HL-60 (cell line): ENCODE measurements at places on chromosomes 7 and 10.
A peak's percentile ranks its signal among the peaks of the same experiment; 100 is the strongest.

DNA sequence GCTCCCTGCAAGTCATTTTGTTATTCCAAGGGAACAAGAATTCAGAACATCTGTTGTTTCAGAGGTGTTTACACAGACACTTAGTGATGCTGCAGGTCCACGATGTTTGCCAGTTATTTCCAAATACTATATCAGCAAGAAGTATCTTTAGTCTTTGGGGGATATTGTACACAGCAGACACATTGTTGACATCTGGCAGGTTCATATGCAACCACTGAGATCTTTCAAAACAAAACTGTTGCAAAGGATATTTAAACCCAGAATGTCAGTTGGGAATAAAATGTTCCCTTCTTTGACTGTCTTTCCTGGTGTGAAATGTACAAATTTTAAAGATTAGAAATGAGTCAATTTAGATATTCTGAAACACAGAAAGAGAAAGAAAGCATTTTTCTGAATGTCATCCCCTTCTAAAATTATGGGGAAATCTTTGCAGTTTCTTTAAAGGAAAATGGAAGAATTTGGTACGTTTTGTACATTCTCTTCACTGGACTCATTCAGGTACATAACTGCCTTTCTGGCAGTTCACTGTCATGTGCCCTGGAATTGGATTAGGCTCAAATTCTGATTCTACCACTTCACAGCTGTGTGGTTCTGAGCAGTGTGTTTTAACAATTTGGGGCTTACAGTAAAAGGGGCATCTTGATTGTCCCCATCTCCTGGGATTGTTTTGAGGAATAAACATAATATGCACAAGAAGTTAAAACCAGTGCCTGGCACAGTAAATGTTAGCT is 40.3 kb upstream of the CELF2 start:
- no peak for DNase-seq

DNA sequence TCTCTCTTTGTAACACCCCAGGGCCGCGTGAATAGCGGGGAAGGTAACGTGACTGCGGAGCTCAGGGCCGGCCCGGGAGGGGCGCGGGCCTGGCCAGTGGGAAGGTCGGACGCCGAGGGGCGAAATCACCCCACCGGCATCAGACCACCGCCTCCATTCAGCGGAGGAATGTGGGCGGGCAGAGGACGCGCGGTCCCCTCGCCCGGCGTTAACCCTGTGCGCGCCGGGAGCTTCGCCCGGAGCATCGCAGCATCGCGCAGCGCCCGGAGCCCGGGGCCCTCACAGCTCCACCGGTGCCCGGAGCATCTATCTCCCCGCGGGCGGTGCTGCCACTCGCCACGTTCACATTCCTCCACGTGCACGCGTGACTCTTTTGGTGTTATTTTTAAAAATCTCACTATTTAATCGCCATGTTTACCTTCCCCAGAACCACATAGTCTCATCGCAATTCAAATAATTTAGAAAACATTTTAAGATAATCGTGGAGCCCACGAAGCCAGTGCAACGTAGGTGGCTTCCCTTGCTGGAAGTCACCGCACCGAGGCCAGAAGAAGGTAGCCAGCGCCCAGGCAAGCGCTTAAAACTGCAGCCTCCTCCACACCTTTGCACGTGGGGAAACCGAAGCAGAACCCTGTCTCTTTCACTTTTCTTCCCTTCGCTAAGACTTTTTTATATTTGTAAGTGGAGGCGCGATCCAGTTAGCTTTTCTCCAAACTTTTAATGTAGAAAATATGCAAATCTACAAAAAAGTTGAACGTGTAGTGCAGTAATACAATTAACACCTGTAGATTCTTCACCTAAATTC is 21.8 kb downstream of the FGFBP3 start:
- DNase-seq: no peak

DNA sequence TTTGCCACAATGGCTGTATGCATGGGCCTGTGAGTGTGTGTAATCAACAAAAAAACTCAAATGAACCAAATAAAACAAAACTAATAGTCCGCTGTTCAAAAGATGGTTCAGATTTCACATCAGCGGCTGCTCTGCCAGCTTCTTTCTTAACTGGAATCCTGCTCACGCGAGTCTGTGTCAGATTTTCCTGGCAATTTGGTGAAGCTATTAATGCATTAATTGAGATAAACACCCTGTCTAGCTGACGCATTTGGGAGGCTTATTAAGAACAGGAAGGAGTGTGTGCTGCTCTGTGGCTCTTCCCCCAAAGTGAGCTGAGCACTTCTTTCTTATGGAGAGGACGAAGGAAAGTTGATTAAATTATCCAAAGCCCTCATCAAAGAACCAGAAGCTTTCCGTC is 336.6 kb upstream of the MKI67 start:
- no peak for DNase-seq

GRCh38 chr10:86139066-86139657 is 227.4 kb downstream of the GRID1 start:
- peak; percentile 1 for DNase-seq

DNA sequence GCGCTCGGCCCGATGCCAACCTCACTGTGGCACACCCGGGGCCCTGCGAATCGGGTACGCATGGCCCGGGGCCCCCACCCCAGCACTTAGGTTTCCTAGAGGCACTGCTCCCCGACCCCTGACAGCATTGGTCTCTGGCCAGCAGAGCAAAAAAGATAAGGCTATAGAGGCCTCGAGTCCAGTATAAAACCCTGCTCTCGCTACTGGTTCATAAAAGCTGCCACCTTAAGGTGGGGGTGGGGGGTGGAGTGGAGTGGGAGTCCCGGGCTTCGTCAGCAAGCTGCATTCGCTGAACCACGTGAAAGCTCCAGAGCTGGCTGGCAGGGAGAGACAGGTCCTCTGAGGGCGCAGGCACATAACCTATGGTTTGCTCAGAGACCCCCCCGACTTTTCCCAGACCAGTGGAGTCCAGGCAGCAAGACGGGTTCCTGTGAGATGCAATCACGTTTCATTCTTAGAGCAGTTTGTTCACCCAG is 1.3 kb downstream of the KAZALD1 start:
- DNase-seq: no peak

- no peak for DNase-seq
Measured at GRCh38 chr7:121510302-121510701, 114.2 kb upstream of the FAM3C start.

DNA sequence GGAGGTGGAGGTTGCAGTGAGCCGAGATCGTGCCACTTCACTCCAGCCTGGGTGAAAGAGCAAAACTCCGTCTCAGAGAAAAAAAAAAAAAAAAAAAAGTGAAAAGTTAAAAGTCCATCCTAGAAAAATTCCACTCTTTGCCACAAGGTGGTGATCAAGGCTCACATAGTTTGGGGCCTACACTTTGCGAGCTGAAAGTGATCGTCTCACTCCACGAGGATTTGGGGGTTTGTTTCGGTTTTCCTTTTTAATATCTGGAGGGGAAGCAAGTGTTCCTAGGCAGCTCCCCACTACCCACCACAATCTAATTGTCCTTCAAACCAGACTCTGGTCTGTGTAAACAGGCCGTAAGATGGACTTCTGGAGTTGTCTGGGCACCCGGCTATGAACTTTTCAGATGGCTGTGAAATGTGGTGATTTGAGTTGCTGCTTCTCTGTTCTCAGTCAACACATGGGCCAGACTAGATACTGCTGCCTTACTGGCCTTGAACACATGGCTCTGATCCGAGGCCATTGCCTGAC is 27.1 kb downstream of the PRLHR start:
- DNase-seq: no peak

DNA sequence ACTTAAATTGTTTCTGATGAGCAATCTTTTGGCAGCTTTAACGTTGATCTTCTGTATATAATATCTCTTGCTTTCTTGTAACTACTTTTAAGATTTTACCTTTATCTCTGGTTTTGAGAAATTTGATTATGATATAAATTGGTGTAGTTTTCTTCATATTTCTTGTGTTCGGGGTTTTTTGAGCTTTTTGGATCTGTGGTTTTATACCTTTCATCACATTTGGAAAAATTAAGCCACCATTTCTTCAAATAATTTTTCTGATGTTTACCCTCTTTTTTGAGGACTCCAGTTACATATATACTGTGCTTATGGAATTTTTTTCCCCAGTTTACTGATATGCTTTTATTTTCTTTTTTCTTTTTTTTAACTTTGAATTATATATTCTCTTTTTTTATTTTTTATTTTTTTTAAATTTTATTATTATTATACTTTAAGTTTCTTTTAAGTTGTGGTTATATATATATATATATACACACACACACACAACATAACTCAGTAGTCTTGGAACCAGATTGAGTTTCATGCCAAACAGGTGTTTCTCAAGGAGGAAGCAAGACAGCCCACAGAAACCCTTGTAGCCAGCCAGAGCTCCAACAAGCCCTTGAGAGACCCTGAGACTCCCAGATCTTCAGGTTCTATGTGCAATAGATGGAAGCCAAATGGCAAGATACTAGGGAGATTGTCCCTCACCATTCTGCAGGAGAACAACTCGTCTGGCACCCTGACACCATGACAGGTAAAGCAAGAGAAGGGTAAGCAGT is 27.5 kb upstream of the NME8 start:
- DNase-seq: no peak

DNA sequence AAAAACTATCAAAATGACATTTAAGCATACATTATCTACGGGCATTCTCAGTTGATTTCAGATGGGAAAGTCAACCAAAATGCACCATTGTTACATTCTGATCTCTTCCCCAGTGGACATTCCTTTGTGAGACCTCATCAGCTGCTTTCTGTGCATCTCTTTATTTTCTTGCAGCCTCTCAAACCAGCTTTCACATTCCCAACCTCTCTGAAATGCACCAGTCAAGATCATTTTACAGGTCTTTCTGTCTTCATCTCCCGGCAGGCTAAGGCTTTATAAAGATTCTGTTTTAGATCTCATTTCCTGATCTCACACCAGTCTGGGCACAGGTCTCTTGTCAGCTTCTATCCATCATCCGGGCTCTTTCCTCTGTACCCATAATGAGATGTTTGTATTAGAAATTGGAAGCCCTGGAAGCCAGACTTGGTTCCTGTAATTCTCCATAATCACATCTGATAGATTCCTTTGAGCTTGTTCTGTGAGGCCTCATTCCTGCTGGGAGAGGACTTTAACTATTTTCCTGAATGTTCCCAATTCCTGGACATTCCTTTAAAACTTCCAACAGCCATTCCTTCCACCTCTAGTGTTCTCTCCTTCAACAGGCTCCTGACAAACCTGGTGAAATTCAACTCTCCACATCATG is 44.3 kb upstream of the ARL4A start:
- no peak for DNase-seq

DNA sequence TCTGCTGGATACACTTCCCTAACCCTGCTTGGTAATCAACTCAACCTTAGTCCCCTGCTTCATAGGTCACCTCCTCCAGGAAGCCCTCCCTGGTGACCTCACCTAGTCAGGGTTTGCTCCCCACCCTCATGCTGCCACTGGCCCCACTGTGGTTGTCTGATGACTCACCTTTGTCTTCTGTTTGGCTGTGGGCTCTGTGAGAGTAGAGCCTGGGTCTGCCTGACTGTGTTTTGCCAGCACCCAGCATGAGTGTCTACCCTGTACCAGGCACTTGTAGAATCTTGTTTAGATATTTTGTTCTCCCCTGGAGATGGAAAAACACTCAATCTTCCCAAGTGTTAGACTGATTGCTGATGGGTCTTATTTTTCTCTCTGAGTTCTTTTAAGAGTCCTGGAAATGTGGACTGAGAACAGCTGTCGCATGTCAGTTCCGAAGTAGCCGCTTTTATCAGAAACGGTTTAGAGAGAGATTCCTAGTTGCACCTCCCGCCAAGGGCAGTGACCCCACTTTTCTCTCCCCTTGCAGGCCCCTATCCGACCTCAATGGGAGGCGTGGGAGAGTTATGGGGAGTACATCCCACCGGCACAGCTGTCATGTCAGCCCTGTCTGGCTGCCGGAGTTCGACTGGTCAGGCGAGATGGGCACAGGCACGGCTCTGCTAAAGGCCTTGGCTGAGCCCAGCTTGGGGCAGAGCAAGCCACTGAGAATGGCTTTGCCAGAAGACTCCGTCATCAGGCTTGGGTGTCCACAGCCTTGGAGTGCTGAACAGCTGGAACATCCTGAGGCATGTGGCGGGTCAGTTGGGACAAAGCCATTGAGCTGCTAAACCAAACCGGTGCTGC is 134.3 kb downstream of the GRK5 start:
- DNase-seq: peak; percentile 8

DNA sequence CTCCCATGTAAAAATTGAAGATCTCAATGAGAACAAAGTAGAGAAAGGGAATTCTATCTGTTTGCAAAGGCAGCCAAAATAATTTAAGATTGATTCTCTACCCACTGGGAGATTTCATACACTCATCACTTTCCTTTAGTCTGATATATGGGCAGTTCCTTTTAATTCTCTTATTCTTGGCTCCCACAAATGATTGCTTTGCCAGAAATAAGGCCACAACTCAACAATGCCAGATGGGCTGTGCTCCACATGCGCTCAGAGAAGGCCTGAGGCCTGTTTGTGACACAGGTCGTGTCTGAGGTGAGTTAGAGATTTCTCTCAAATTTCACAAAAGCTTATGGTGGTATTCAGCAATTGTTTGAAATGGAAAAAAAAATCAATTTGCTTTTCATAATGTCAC is 501.9 kb upstream of the SEMA3D start:
- no peak for DNase-seq

DNA sequence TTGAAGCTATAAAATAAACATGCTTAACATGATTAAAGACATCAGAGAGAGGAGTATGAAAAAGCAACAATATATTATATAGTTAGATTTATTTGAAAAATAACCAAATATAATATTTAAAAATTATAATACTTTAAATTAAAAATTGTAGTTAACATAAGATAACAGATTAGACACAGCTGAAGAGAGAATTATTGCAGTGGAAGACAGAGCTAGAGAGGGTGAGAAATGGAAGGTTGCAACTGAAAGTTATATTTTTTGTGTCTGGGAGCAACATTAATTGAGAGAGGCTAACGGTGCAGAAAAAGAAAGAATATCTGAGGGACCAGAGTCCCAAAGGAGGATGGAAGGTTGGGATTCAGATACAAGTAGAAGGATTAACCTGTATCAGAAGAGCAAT is 548.9 kb upstream of the FZD8 start:
- DNase-seq: no peak
